ENCODE measurements at places on chromosomes 3 and 15.

- no peak for DNase-seq
Measured at GRCh38 chr15:57509965-57510364, 81.7 kb upstream of the MYZAP start.

- no peak for DNase-seq
Measured at GRCh38 chr3:155103686-155104085, 23.6 kb downstream of the MME start.

- no peak for DNase-seq
Measured at GRCh38 chr15:80489030-80489594, 84.9 kb downstream of the ARNT2 start.

DNA sequence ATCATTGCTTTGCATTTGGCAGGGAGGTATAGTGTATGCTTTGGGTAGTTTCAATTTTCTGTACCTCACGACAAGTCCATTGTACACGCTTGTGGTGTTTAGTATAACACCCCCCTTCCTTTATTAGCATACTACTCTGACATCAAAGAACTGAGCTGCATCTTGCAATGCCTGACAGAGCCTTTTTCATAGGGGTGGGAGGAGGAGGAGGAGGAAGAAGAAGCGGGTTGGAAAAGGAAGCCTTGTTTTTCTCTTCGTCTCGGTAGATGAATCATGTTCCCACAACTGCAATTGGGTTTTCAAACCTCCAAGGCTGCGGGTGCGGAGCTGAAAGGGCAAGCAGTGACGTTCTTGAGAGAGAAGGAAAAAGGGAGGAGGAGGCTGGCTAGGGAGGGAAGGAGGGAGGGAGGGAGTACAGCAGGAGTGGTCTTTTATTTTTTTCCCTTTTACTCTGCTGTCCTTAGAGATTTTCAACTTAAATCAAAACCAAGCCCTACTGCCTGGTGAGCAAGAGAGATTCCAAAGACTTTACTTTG lies 175.7 kb downstream of the KLHL25 start:
- no peak for DNase-seq

GRCh38 chr15:62824111-62825015 lies 218.2 kb upstream of the TPM1 start:
- no peak for DNase-seq

- no peak for DNase-seq
Measured at GRCh38 chr15:38868326-38869114, 303.9 kb upstream of the RASGRP1 start.

GRCh38 chr15:82848241-82848993 lies 39.0 kb downstream of the WHAMM start:
- DNase-seq, result no peak

GRCh38 chr3:108406661-108407206 lies 103.7 kb downstream of the MYH15 start:
- DNase-seq, result no peak

- no peak for DNase-seq
Measured at GRCh38 chr15:73751511-73751898, 1.6 kb downstream of the INSYN1 start.

GRCh38 chr3:171846597-171846996 lies 3.4 kb downstream of the TMEM212 start:
- no peak for DNase-seq

GRCh38 chr3:128858167-128858566 lies 21.3 kb upstream of the ACAD9 start:
- DNase-seq, result no peak

- no peak for DNase-seq
Measured at GRCh38 chr15:81133782-81134461, at the start of gene CFAP161. Gene CFAP161, plus strand, starts transcription at chr15:81134270. Its CDS starts 60 bp downstream, at chr15:81134330.

GRCh38 chr3:51373658-51374421 lies 11.3 kb upstream of the MANF start:
- DNase-seq, result no peak

GRCh38 chr15:77836906-77837648 lies 204.4 kb upstream of the LINGO1 start:
- DNase-seq, result no peak

DNA sequence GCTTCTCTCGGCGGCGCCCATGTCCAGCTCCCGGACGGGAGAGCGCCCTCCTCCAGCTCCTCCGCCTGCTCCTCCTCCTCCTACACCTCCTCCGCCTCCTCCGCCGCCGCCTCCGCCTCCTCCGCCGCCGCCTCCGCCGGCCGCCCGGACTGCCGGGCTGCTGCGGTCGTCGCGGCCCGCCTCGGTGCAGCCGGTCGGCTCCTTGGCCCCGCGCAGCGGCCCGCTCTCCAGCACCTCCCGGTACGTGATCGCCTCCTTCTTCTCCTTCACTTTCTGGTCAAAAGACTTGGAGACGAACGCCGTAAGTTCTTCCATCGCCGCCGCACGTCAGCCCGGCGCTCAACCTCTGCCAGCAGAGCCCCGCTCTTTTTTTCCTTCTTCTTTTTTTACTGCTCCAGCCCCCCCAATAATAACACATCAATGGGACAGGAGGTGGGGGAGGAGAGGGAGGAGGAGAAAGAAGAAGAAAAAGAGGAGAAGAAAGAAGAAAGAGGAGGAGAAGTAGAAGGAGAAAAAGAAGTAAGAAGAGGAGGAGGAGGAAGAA lies 438 bp downstream of the SHOX2 start:
- no peak for DNase-seq

GRCh38 chr3:23086331-23086730 lies 116.8 kb upstream of the UBE2E2 start:
- DNase-seq, result no peak

DNA sequence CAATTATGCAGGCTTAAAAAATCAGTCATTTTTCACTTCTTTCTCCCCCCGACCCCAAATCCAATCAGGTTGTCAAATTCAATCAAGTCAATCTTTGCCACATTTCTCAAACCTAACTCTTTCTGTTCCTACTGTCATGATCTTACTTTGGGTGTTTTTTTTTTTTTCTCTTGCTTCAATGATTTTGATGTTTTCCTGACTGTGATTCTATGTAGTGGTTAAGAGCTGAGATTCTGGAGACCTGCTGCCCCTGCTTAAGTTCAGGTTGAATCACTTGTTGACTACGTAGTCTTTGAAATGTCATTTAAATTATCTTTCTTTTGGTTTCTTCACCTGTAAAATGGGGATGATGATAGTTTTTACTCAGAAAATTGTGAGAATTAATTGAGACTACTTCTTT lies 117.5 kb downstream of the TPRG1 start:
- no peak for DNase-seq

- no peak for DNase-seq
Measured at GRCh38 chr3:194588236-194588635, 45.0 kb downstream of the TMEM44 start.

DNA sequence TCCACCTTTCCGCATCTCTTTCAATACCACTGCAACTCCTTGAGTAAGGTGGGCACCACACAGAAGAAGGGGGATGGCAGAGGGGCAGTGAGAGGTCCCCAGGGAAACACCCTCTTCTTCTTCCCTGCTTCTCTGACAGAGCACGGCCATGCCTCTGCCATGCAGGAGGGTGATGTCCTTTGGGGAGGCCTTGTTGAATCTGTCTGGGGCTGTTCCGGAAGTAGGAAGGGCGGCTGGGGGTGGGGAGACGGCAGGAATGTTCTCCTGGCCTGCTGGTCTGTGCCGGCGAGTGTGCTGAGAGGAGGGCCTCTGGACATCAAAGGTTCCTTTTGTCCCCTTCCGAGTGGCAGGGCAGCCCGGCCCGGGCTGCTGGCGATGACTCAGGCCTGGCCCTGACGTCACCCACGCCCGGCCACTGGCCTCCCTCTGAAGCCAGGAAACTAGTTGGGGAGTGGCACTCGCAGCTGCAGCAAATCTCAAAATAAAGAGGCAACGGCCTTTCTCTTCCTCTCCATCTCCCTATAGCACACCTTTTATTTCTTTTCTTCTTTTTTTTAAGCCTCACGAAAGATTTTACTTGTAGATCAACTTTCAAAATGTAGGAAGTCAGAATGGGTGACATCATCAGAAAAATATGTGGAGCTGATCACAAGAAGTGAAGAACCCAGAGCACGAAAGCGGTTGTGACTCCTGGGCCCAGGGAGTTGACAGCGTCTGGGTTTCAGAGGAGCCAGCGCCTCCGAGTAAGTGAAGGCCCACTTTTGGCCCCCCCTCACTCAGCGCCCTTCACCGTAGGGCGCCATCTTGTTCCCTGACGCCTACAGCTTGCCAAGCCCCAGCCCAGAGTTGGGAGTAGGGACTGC lies at the start of gene ZBTB38:
ZBTB38 (plus strand) TSS at position 443 of the 863 bp plus-strand sequence. CDS start 73,885 bp downstream, outside the sequence.
- DNase-seq, result no peak

- DNase-seq, result no peak
Measured at GRCh38 chr3:168113848-168114247, 18.1 kb upstream of the GOLIM4 start.

DNA sequence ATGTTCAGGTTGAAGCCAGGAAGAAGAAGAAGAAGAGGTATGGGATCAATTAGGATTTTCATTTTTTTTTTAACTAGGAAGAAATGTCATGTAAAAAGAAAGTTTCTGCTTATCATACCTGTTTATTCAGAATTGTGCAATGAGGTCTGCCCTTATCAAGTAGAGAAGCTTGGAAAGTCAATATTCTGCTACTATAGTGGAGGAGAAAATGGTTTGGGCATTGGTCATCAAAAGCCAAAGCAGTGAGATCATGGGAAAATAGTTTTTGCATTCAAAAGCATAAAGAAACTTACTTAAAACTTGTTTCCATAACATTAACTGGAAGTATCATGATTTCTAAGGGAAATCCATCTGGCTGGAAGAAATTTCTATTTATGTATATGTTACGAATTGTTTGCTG lies 1239.2 kb downstream of the NSUN3 start:
- DNase-seq, result no peak

GRCh38 chr15:94164202-94164807 lies 67.1 kb upstream of the MCTP2 start:
- DNase-seq, result no peak

GRCh38 chr15:47674586-47675232 lies 42.6 kb upstream of the SEMA6D start:
- no peak for DNase-seq

DNA sequence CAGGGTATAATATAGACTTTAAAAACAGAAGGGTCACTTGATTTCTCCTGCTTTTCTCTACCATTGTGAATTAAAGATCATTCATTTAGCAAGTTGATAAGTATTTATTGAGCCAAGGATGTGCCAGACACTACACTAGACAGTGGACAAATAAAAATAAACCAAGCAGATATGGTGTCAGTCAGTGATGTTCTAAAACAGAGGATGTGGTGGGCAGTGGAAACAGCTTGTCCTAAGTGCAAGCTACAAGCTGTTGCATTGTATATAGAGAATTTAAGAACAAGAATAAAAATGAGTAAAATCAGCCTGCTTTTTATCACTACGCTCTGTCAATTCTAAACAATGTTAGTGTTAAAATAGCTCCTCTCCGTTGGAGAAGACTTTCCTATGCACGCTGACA lies 637.3 kb upstream of the GRM7 start:
- no peak for DNase-seq

DNA sequence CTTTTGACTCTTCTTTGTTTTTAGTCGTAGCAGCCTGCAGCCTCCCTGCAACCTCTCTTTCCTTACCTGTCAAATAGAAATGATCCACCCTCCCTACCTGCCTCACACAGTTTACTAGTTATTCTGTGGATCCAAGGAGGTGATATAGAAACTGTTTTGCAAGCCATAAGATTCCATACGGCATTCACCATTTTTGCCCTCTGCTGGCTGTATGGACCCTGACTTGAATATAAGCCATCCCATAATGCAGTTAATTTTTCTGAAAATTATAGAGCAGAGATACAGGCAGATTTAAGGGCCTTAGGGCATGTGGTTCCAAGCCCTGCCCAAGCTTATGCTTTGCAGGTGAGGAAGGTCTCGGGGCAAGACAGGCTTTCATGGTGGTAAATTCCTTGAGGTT lies 63.8 kb downstream of the CPN2 start:
- DNase-seq, result no peak

GRCh38 chr15:65312400-65312916 lies 8.0 kb downstream of the RNU5B-1 start:
- DNase-seq, result no peak

DNA sequence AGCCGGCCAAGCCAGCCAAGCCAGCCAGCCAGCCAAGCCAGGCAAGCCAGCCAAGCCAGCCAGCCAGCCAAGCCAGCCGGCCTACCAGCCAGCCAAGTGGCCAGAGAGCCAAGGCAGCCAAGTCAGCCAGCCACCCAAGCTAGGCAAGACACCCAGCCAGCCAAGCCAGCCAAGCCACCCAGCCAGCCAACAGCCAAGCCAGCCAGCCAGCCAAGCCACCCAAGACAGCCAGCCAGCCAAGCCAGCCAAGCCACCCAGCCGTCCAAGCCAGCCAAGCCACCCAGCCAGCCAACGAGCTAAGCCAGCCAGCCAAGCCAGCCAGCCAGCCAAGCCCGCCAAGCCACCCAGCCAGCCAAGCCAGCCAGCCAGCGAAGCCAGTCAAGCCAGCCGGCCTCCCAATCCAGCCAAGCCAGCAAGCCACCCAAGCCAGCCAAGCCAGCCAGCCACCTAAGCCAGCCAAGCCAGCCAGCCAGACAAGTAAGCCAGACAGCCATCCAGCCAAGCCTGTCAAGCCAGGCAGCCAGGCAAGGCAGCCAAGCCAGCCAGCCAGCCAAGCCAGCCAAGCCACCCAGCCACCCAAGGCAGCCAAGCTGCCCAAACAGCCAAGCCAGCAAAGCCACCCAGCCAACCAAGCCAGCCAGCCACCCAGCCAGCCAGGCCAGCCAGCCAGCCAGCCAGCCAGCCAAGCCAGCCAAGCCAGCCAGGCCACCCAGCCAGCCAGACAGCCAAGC lies 200.5 kb downstream of the GOLGA6L6 start:
- no peak for DNase-seq

DNA sequence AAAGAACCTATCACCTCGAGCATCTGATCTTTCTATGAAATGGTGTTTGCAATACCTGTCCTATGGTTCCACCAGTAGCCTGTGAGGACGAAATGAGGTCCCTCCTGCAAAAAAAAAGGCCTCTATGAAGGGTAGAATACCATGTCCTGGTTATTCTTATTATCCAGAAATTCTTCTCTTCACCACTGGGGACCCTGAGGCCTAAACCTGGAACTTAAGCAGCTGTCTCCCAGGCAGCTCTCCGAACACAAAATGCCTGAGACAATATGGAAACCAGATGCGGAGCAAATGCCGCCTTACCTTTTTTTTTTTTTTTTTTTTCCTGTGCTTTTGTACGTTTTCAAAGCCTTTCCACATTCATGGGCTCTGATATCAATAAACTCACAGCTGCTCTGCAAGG lies 62.1 kb upstream of the WNT5A start:
- no peak for DNase-seq
